ENCODE measurements at places on chromosomes 6 and 20. TPM values are rescaled to one million over a fixed set of nuclear protein-coding genes. Genes with fewer than 3 reads are reported as not detected.

CYP21A2 gene
- total RNA-seq: not detected

KIF3B gene
- total RNA-seq: 34.3 TPM

- peak; percentile 15 for DNase-seq
Measured at GRCh38 chr6:148177589-148178233, 164.9 kb upstream of the SASH1 start.

DNA sequence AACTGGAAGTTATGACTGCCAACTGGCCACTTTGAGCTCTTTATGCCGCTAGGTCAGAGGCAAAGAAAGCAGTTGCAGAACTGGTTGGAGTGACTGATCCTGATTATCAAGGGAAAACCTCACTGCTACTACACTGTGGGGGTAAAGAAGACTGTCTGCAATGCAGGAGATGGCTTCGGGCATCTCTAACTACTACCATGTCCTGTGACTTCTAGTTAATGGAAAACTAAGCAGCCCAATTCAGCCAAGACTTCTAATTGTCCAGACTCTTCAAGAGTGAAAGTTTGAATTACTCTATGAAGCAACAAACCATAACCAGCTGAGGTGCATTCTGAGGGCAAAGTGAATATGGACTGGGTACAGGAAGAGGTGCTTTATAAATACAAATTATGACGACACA lies 773.6 kb upstream of the SLC35B3 start:
- no peak for DNase-seq

- DNase-seq: no peak
Measured at GRCh38 chr6:113653275-113653674, 203.9 kb upstream of the MARCKS start.

DNA sequence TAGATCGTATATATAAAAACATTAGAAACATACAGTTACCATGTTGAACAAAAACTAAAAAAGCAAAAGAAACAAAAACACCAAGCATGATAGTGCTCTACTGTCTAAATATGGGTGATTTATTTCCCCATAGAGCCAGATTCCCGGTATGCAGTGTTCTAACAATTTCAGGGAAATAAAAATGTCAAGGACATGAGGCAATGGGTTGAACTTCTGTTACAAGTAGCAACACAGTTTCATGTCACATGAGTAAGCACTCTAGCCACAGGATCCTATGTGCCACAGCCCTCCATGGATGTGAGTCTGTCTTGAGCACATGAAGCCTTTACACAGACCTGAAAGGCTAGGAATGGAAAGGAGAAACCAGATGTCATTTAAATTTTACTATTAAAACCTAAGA lies 96.0 kb downstream of the MAP3K5 start:
- DNase-seq: no peak

DNA sequence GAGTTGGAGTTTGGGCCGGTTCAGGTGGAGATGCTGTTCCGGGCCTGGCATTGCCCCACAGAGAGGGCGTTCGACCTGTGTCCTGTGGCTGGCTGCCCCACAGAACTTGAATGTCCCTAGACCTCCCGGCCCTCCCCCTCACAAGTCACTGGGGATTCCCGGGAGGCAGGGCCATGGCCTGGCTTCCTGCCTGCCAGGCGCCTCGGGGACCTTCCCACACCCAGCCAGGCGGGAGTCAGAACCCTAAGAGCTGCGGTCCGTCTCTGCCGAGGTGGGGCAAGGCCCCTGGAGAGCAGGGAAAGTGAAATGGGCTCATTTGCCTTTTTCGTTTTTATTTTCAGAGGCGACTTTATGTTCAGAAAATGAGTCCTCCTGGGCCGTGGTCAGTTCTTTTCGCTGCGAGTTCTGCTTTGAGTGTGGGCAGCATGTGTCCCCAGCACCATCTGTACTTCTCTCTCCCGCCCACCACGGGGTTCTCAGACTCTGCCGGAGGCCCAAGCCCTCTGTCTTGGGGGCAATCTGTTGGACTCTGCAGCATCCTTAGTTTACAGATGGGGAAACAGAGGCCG lies 8.5 kb downstream of the RBM38 start:
- DNase-seq: no peak
